GM20000 (cell line): ENCODE measurements at places on chromosomes 12 and 14.

DNA sequence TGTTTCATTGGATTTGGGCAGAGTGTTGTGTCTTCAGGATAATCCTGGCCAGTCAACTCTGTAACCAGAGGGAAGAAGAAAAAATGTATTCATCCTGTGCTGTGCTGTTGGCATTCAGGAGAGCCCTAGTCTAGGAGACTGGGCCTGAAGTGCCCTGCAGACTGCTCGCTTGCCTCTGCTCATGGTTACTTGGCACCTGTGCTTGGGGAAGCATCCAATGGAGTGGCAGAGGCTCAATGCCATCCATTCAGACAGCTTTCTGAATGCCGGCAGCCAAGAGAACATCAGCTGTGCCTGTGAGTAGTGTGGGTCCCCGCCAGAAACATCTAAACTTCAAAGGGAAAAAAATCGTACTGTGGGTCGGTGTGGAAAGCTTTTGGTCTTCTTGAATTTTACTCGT is 124.2 kb downstream of the SRGAP1 start:
- DNase-seq = no peak

DNA sequence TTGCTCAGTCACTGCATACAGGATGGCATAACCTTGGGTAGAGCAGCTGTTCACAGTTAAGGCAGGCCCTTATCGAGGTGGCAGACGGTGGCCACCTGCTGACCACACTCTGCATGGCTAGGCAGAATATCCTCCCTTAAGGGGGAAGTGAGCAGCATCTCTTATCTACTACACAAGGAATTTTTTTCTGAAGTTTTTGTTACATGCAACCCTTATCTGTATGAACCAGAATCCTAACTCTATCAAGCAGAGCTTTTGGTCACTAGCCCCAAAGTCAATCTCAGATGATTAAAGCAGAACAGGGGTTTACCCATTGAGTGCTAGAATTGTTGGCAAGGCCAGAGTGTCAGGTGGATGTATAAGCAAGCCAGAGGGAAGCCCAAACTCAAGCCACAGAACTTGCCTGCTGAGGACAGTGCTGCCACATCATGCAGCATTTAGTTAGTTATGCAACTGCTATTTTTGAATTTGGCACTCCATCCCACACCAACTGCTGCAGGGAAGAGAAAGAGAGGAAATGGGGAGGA is 192.8 kb downstream of the TBX5 start:
- DNase-seq = no peak

- peak; percentile 5 for DNase-seq
Measured at GRCh38 chr14:23103581-23103980, 1.2 kb downstream of the CIROP start.

- DNase-seq = no peak
Measured at GRCh38 chr12:68326716-68327115, 5.4 kb downstream of the MDM1 start.

DNA sequence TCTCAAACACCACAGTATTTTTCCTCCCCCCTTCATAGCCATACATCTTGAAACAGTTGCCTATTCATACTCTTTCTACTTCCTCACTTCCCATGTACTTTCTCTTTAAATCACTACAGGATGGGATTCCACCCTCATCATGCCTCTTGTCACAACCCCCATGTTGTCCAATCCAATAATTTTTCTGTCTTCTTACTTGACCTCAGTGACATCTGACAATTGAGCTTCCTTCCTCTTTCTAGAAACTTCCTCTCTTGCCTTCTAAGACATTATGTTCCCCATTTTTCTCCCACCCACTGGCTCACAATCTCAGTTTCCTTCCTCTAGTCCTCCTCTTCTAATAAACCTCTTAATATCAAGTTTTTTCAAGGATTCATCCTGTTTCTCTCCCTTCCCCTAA is 5.3 kb downstream of the C2CD5 start:
- no peak for DNase-seq

DNA sequence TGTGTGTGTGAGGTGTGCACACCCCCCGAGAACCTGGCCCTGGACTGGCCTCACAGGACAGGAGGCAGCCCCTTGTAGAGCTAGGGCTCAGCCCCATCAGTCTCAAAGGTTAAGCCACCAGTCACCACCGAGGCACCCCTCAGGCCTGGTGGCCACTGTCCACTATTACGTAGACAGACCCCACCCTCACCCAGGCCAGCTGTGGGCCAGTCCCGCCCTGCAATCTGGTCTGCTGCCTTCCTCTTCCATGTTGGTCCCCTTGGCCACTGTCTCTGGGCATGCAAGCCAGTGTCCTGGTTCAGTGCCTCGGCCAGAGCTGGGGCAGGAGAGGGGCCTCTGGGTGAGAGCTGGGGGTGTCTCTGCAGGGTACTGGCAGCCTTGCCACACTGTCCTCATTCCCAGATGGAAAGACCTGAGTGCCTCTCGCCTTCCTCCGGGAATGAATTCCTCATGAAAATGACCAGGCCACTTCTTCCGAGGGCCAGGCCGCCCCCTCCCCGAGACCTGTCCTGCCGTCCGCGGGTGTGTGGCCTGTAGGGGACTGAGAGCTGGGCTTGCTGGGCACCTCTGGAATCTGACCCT is 897 bp upstream of the TEX22 start:
- DNase-seq = no peak

- no peak for DNase-seq
Measured at GRCh38 chr12:2609020-2609419, 185.8 kb upstream of the FKBP4 start.

- no peak for DNase-seq
Measured at GRCh38 chr12:77667101-77667500, 163.6 kb upstream of the NAV3 start.

DNA sequence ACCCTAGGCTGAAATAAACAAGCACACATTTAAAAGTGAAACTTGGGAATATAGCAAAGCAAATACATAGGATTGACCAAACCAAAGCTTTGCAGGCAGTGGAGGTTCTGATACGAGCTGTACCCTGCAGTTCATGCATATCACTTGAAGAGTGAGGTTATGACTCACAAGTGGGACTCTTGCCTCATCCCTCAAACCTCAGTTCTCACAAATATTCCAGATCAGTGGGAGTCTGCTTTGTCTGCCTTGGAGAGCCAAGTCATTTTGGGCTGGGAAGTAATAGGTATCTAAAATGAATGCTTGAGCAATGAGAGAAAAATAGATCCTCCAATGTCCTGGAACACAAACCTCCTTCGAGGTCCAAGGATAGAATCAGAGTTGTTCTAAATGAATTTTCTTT is 116.4 kb downstream of the LRIG3 start:
- DNase-seq = no peak

DNA sequence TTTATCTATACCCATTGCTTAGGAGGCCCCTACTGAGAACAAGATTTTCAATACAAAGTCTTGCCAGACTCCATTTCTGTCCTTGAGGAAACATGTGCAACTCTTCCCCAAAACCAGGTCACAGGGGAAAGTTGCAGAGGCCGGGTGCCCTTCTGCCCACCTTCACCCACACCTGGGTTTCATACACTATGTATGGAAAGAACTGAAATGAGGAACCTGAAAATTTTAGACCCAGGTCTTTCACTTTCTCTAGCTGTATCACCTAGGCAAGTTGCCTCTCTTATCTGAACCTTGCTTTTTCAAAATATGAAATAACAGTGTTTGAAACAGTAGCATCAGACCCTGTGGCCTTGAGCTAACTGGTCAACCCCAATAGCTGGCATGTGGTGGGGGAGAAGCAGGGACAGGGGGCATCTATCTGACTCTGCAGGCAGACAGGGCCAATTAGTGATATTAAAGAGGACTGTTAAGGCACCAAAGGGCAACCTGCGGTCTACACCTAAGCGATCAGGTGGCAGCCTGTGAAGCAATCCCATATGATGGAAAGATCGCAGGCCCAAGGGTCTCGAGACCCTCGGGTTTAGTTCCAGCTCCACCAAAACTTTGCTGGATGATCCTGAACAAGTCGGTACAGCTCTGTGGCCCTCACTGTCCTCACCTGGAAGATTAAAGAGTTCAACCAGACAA is 346.5 kb downstream of the BCL11B start:
- DNase-seq = no peak

GRCh38 chr14:68014771-68015170 is 195.2 kb downstream of the RAD51B start:
- no peak for DNase-seq

DNA sequence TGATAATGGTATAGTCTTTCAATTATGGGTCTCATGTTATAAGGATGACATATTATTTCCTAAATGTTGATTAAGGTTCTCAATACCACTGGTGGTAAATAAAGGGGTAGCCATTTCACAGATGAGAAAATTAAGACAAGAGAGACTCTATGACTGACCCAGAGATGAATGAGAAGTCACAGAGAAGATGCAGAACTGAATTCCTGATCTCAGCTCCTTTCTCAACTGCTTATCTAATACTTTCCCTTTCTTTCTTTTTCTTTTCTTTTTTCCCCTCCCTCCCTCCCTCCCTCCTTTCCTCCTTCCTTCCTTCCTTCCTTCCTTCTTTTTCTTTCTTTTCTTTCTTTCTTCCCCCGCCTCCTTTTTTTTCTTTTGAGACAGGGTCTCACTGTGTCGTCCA is 8.3 kb upstream of the PTGR2 start:
- no peak for DNase-seq

GRCh38 chr12:30847259-30847658 is 79.3 kb upstream of the TSPAN11 start:
- no peak for DNase-seq

DNA sequence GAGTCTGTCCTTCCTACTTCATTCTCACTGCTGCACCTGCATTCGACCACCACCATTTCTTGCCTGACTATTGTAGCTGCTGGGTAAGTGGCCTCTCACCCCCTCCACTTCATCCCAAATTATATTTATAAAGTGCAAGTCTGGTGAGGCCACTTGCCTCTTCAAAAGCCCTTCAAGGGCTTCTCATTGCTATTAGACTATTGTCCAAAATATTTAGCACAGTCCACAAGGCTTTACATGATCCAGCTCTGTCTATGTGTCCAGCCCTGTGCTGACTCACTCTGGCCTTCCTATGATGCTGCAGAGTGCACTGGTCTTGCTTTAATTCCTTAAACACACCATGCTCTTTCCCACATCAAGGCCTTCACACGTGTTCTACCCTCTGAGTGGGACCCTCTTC is 46.0 kb downstream of the PAH start:
- no peak for DNase-seq

DNA sequence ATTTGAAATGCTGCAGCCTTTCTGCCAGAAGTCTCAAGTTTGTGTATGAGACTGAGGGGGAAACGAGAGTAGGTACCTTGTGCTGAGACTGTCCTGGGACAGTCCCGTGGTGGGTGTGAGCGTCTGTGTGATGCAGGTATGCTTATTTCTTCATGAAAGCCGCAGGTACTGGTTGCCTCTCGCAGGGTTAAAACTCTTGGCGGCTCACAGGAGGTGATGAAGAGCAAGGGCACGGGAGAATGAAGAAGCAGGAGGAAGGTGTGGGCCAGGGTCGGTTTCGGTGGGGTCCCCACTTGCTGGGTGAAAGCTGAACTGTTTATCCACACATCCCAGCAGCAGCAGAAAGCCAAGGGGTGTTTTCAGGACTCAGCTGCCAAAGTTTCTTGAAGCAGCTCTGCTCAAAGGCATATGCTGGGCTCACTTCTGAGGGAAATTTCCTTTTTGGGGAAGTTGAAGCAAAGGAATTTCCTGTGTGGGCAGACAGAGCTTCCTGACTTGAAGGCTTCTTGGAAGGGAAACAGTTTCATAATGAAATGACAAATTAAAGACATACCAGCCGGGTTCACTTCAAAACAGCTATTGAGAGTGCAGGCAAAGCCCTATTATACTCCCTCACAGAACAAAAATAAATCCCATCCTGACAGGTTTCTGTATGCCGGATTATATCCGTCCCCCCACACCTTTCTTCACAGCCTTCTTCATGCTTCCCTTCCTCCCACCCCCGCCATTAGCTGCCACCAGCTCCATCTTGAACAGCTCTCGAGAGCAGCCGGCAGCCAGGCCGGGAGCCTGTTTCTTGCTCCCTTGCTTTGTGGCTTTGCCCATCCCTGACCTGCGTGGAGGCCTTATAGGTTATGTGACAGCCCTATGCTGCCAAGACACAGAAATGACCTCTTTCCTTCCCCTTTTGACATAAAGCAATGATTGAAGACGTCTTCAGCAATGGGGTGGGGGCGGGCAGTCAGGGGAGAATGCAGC is 116.6 kb downstream of the ETV6 start:
- peak; percentile 63 for DNase-seq

DNA sequence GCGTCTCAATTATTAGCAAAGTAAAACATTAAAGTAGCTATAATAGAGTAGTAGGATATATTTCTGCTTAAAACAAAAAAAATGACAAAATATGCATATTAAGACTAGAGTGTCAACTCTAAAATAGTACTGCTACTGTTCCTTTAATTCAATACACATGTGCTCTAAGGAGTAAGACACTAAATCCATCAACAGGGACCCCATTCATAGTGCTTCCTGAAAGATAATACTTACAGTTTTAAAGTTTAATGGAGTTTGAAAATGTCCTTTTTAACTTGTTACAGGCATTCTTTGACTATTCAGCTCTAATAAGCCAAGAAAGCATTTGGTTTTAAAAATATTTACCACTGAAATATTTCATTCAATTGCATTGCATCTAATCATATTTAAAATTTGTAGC is 145.2 kb downstream of the ADAMTS20 start:
- DNase-seq = no peak
